Epithelial cell of umbilical artery (primary cell): ENCODE measurements at places on chromosomes 12 and 14. TPM values are rescaled to one million over a fixed set of nuclear protein-coding genes. Genes with fewer than 3 reads are reported as not detected.

INHBE gene
- total RNA-seq, result 0.15 TPM in 1 of 2 replicates, not detected in the other

ACOT2 gene
- total RNA-seq, result 7.8 and 10.3 TPM in 2 replicates

FAM186B gene
- total RNA-seq, result 0.32 TPM in 1 of 2 replicates, not detected in the other

SLC5A8 gene
- total RNA-seq, result not detected in 2 replicates

BHLHE41 gene
- under 0.01 and 0.15 TPM in 2 replicates for total RNA-seq

MYH6 gene
- total RNA-seq, result not detected in 2 replicates

RPS6KL1 gene
- 5.2 and 15.0 TPM in 2 replicates for total RNA-seq

TSHR gene
- not detected in 2 replicates for total RNA-seq

IFNG gene
- total RNA-seq, result not detected in 2 replicates

B3GNT4 gene
- under 0.01 TPM in 1 of 2 replicates, not detected in the other for total RNA-seq

SLC25A47 gene
- total RNA-seq, result not detected in 2 replicates

TGM1 gene
- 0.65 and 0.91 TPM in 2 replicates for total RNA-seq

C1QL4 gene
- total RNA-seq, result not detected in 2 replicates

CD69 gene
- 0.97 and 2.0 TPM in 2 replicates for total RNA-seq

AQP2 gene
- total RNA-seq, result not detected in 2 replicates

INTS13 gene
- 52.6 and 57.8 TPM in 2 replicates for total RNA-seq

FICD gene
- total RNA-seq, result 4.9 and 5.3 TPM in 2 replicates
